Thymus (tissue), 14 donors: ENCODE measurements at places on chromosomes 13 and 19. TPM values are rescaled to one million over a fixed set of nuclear protein-coding genes. Genes with fewer than 3 reads are reported as not detected.

DNA sequence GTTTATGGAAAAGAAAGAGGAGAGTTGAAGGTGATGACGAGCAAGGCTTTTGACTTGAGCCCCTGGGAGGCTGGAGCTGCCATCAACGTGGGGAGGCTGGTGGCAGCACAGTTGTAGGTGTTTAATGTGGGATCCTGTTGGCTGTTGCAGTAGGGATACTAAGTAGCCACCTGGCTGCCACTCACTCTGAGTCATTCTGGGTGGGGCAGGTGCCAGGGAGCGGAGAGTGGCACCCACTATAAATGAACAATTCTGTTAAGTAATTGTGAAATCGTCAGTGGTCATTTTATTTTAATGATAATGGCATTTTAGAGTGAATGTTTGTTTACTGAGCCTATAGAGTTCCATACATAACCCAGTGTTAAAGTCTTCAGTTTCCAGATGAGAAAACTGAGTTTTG, 9.8 kb downstream of the ZNF317 start:
- no peak for DNase-seq
- no peak overlapping the region for H3K4me3 ChIP-seq
- no peaks in the 10 kb centered on the region for H3K27me3 ChIP-seq
- H3K27ac ChIP-seq: no peak overlapping the region

- no peak for DNase-seq
- no peak overlapping the region for H3K27ac ChIP-seq
- no peaks in the 10 kb centered on the region for H3K36me3 ChIP-seq
- H3K4me1 ChIP-seq: no peaks in the 10 kb centered on the region
Observed at GRCh38 chr13:107852072-107852471, 363.3 kb downstream of the LIG4 start.

DNA sequence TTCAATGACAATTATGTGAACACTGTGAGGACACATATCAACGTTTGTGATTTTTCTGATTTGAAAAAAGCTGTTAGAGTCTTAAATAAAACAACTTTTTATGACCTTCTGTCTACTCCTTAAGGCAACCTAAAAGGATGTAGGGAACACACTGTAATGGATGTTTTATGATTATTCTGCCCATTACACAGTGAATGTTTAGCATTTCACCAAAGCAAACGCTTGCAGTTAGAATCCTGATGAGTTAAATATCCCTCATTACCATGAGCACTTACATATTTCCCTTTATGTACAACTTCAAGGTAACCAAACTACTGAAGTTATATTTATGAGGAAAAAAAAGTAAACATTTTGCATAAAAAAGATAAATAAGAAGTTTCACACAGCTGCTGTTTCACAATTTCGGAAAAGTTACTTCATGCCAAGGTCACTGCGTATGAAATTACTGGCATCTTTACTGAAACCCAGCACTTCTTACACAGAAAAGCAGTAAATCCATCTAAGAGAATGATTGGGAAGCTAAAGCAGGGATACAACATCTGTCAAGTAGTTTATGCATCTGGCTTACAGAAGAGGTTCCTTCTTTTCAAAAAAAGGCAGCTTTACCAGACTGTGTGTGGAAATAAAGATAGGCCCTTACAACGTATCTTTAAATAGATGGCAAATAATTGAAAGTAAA, 733.7 kb upstream of the ATXN8OS start:
- H3K4me3 ChIP-seq: no peak overlapping the region
- no peaks in the 10 kb centered on the region for H3K4me1 ChIP-seq
- DNase-seq: no peak
- H3K36me3 ChIP-seq: no peaks in the 10 kb centered on the region

GRCh38 chr13:99031832-99032231, 54.0 kb upstream of the DOCK9 start:
- no peak overlapping the region for H3K27ac ChIP-seq
- H3K27me3 ChIP-seq: no peaks in the 10 kb centered on the region
- H3K36me3 ChIP-seq: no peaks in the 10 kb centered on the region
- H3K4me1 ChIP-seq: peaks cover 5% of the 10 kb centered on the region
- DNase-seq: no peak

DNA sequence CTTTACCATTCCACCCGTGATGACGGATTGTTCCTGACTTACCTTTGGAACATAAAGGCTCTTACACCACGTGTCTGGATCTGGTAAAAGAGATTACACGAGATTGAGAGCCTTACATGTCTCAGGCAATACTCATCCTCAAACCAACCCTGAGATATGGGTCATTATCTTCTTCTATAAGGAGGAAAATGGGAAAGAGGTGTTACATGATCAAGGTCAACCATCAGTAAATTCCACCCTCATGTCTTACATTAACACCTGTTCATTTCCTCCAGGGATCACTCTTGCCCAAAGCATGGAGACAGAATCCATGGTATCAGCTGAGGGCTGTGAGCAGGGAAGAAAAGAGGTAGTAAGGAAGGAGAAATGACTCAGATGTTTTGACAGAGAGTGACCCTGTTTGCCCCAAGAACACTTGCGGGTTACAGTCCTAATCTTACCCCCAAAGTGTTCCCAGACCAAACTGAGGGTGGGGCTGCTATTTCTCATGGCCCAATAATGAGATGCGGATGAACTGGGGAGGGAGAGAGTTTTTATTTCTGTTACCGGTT, 19.6 kb downstream of the LILRB4 start:
- no peaks in the 10 kb centered on the region for H3K4me1 ChIP-seq
- H3K36me3 ChIP-seq: no peaks in the 10 kb centered on the region
- no peak overlapping the region for H3K27ac ChIP-seq
- H3K27me3 ChIP-seq: no peaks in the 10 kb centered on the region
- no peak overlapping the region for H3K4me3 ChIP-seq

- no peak overlapping the region for H3K27ac ChIP-seq
- DNase-seq: no peak
- no peak overlapping the region for H3K4me3 ChIP-seq
- H3K4me1 ChIP-seq: no peaks in the 10 kb centered on the region
- H3K27me3 ChIP-seq: peaks cover 32% of the 10 kb centered on the region
- H3K36me3 ChIP-seq: no peaks in the 10 kb centered on the region
Observed at GRCh38 chr19:29596080-29596727, 9.9 kb upstream of the POP4 start.

DNA sequence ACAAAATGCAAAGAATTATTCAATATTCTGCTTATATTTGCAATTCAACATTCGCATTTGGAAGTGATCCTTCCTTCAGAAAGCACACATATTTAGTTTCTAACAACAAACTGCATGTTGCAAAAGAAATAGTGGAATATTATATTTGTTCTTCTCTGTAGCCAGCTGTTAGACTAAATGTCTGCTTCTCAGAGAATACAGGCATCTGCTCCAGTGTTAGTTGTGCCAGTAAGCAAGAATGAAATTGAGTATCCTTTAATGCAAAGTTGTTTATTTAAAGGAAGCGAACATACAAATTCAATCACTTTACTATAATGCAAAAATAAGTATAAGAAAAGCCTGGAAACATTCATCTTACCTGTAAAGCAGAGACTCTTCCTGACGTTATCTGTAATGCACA, 663 bp downstream of the SLITRK6 start:
- no peaks in the 10 kb centered on the region for H3K36me3 ChIP-seq
- no peak for DNase-seq
- no peaks in the 10 kb centered on the region for H3K4me1 ChIP-seq
- H3K27me3 ChIP-seq: no peaks in the 10 kb centered on the region

IZUMO2 gene
- total RNA-seq: not detected

DNA sequence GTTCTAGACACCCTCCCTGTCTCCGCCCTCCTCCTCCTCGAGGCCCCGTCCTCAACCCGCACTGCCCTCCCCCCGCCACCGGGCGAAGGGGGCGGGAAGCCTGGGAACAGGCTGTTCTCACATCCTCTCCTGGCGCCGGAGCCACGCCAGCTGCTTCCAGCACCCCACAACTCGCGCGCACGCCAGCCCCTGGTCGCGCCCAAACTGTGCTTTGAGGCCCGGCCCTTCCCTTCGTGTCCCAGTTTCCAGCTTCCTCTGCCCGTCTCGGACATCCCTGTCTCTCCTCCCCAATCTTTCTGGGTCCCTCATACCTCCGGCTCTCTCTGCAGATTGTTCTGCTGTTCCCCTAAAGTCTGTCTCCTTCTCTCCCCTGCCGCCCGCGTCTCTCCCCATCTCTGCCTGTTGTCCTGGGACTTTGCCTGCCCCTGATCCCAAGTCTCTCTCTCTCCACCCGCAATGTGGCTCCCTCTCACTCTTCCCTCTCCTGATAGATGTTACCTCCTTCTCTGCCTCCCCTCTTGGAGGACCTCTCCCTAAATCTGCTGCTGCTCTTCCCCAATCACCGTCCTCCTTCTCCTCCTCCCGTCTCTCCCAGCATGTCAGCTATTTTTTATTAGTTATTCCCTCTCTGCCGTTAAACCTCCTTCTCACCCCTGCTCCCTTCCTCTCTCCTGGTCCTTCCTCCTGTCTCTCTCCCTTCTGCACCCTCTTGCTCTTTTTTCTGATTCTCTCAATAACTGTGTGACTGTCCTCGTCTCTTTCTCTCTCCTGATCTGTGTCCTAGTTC, 14.2 kb downstream of the DPF1 start:
- no peak for DNase-seq
- H3K27ac ChIP-seq: no peak overlapping the region
- peaks cover 33% of the 10 kb centered on the region for H3K27me3 ChIP-seq
- H3K4me3 ChIP-seq: no peak overlapping the region
- peaks cover 33% of the 10 kb centered on the region for H3K4me1 ChIP-seq
